Breast epithelium (tissue), 4 donors: ENCODE measurements at places on chromosomes 4 and X.
A peak's percentile ranks its signal among the peaks of the same experiment; 100 is the strongest.

DNA sequence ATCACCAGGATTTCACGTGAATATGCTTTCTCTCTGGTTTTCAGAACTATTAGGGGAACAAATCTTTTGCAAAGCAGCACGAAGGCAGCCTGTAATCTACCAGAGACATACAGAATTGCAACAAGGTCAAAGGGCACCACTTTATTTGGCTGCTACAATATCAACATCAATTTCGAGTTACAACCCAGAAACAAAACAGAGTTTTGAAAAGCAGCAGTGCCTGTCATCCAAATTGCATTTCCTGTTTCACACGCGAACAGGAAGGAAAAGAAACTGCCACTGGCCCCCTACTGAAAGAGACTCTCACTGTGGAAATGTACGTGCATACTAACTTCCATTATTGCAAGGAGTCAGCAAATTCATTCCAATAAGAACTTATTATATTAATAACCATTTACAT is 17.1 kb upstream of the C1QTNF7 start:
- no peak overlapping the region for H3K27ac ChIP-seq
- H3K4me1 ChIP-seq, result no peaks in the 10 kb centered on the region
- no peaks in the 10 kb centered on the region for H3K27me3 ChIP-seq
- no peak overlapping the region for H3K4me3 ChIP-seq

GRCh38 chr4:176013476-176014247 is 52.0 kb upstream of the WDR17 start:
- H3K27me3 ChIP-seq, result no peaks in the 10 kb centered on the region
- no peak for DNase-seq
- no peaks in the 10 kb centered on the region for H3K36me3 ChIP-seq
- no peak overlapping the region for H3K4me3 ChIP-seq
- no peaks in the 10 kb centered on the region for H3K4me1 ChIP-seq

- H3K4me3 ChIP-seq, result no peak overlapping the region
- no peak overlapping the region for H3K27ac ChIP-seq
- no peak for DNase-seq
- H3K4me1 ChIP-seq, result no peaks in the 10 kb centered on the region
Measured at GRCh38 chr4:172485007-172485406, 671.8 kb downstream of the GALNTL6 start.

- no peaks in the 10 kb centered on the region for H3K4me1 ChIP-seq
- peak overlapping the region; percentile 50 for H3K27ac ChIP-seq
- no peaks in the 10 kb centered on the region for H3K27me3 ChIP-seq
- H3K4me3 ChIP-seq, result no peak overlapping the region
- no peaks in the 10 kb centered on the region for H3K36me3 ChIP-seq
Measured at GRCh38 chr4:78652282-78652876, 100.8 kb downstream of the ANXA3 start.

DNA sequence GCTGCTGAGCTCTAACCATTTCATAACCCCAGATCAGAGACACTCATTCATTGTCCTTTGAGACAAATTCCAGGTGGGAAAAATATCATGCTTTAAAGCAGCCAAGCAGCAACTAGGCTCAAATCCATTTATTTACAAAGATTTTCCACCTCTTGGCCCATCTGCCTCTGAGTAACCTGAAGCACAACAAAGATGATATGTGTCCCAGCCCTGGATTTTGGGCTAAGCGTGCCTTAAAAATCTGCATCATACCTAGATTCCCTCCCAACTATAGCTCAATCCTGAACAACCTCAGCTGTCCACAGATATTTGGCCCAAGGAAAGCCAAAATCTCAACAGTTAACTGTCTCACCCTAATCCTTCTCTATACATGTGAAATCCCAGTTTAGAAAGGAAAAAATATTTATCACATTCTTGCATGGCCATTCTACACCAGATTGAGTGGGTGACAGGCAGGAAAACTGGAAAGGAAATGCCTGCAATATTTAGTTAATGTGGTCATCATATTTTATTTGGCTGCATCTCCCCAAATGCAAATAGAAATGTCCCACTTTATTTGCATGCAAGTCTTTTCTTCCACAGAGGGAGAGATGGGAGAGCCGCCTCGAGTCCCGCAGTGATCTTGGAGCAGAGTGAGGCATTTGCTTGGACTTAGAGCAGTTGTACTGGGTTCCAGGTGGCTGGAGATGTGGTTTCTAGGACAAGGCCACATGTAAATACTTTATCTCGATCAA is 146.4 kb upstream of the EOLA2 start:
- no peak for DNase-seq
- H3K36me3 ChIP-seq, result no peaks in the 10 kb centered on the region
- H3K4me3 ChIP-seq, result no peak overlapping the region
- no peaks in the 10 kb centered on the region for H3K4me1 ChIP-seq
- H3K27ac ChIP-seq, result no peak overlapping the region
- H3K27me3 ChIP-seq, result no peaks in the 10 kb centered on the region

DNA sequence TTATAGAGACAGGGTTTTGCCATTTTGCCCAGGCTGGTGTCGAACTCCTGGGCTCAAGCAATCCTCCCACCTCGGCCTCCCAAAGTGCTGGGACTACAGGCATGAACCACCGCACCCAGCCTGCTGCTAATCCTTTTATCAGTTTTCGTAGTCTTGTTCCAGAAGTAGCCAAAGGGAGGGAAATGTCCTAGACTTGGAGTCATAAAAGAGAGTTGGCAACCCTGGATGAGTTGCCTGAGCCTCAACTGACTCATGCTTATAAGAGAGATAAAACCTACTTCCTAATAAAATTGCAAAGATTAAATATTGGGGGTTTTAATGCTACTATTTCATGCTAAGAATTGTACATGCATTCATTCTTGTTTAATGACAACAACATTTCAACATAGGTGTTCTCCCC is 44.3 kb downstream of the CD40LG start:
- no peaks in the 10 kb centered on the region for H3K36me3 ChIP-seq
- no peaks in the 10 kb centered on the region for H3K27me3 ChIP-seq
- H3K4me3 ChIP-seq, result no peak overlapping the region
- DNase-seq, result no peak
- no peaks in the 10 kb centered on the region for H3K4me1 ChIP-seq

DNA sequence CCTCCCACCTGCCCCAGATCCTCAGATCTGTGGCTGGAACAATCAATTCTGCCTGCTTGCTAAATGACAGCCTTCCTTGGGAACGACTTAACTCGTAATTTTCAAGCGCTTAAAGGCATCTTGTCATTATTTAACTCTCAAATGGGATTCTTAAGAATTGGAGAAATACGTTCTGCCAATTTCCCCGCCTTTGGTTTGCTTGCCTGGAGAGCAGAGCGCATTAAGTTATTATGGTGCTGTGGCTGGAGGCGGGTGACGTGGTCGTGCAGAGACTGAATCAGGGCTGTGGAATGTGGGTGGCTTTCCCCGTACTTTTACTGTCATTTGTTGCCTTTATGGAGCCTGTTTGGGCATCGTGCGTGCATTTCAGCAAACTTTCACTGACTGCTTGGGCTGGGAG is 78.9 kb upstream of the PSAPL1 start:
- no peak for DNase-seq
- H3K27me3 ChIP-seq, result no peaks in the 10 kb centered on the region
- H3K27ac ChIP-seq, result no peak overlapping the region

DNA sequence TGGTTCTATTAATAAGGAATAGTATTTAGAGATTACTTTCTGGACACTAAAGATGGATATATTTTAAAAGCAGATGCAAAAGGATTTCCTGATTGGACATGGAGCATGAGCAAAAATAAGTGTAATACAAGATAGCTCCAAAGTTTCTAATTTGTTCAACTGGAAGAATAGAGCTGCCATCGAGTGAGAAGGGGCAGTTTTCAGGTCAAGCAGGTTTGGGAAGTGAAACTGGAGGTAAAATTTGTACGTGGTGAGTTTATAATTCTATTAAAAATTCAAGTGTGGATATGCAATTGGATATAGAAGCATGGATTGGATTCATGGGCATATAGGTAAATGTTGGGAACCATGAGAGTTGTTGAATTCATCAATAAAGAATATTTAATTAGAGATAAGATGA is 31.8 kb downstream of the PRDM8 start:
- no peak for DNase-seq
- H3K27ac ChIP-seq, result no peak overlapping the region
- H3K27me3 ChIP-seq, result peaks cover 7% of the 10 kb centered on the region
- no peaks in the 10 kb centered on the region for H3K4me1 ChIP-seq
- no peak overlapping the region for H3K4me3 ChIP-seq
- H3K36me3 ChIP-seq, result no peaks in the 10 kb centered on the region

GRCh38 chr4:114677346-114677979 is 78.9 kb downstream of the UGT8 start:
- H3K27ac ChIP-seq, result no peak overlapping the region
- H3K27me3 ChIP-seq, result no peaks in the 10 kb centered on the region
- DNase-seq, result no peak

DNA sequence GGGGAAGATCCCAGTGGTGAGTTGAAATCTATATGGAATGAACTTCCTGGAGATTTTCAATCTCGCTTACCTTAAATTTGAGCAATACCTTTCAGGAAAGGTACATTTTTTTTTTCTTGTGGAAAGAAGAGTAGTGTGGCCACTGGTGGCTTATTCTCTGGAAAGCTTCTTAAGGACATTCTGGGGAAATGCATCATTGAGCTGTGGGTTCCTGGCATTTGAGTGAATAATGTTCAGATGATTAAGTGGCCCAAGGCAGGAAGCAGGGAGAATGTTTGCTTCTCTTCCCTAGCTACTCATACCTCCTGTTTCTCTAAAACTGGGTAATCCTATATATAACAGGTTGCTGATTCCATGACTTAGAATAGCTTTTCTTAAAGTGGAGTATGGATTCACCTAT is 31.8 kb downstream of the STAG2 start:
- DNase-seq, result no peak
- H3K4me3 ChIP-seq, result no peak overlapping the region
- no peaks in the 10 kb centered on the region for H3K36me3 ChIP-seq
- no peaks in the 10 kb centered on the region for H3K4me1 ChIP-seq

- no peaks in the 10 kb centered on the region for H3K27me3 ChIP-seq
- no peak for DNase-seq
- no peaks in the 10 kb centered on the region for H3K4me1 ChIP-seq
- H3K36me3 ChIP-seq, result no peaks in the 10 kb centered on the region
- H3K4me3 ChIP-seq, result no peak overlapping the region
- no peak overlapping the region for H3K27ac ChIP-seq
Measured at GRCh38 chrX:22110729-22111494, 78.8 kb downstream of the PHEX start.

GRCh38 chr4:164177153-164177552 is 576.8 kb upstream of the SMIM31 start:
- no peaks in the 10 kb centered on the region for H3K36me3 ChIP-seq
- H3K27ac ChIP-seq, result no peak overlapping the region
- H3K4me1 ChIP-seq, result no peaks in the 10 kb centered on the region
- H3K27me3 ChIP-seq, result no peaks in the 10 kb centered on the region
- no peak overlapping the region for H3K4me3 ChIP-seq

- H3K27me3 ChIP-seq, result peaks cover 6% of the 10 kb centered on the region
- H3K27ac ChIP-seq, result no peak overlapping the region
- DNase-seq, result no peak
- H3K4me3 ChIP-seq, result no peak overlapping the region
- no peaks in the 10 kb centered on the region for H3K4me1 ChIP-seq
Measured at GRCh38 chrX:136867518-136867917, 13.0 kb downstream of the RBMX start.
